ENCODE measurements at places on chromosomes 13 and 19. TPM values are rescaled to one million over a fixed set of nuclear protein-coding genes. Genes with fewer than 3 reads are reported as not detected.
A peak's percentile ranks its signal among the peaks of the same experiment; 100 is the strongest.

FXYD7 gene
- total RNA-seq: not detected

TMEM143 gene
- total RNA-seq: 3.3 TPM

- no peak for DNase-seq
- H3K27me3 ChIP-seq: peaks cover 5% of the 10 kb centered on the region
- peaks cover 2% of the 10 kb centered on the region for H3K4me1 ChIP-seq
- H3K27ac ChIP-seq: no peak overlapping the region
Measured at GRCh38 chr19:492091-492531, 4.2 kb upstream of the MADCAM1 start.

DNA sequence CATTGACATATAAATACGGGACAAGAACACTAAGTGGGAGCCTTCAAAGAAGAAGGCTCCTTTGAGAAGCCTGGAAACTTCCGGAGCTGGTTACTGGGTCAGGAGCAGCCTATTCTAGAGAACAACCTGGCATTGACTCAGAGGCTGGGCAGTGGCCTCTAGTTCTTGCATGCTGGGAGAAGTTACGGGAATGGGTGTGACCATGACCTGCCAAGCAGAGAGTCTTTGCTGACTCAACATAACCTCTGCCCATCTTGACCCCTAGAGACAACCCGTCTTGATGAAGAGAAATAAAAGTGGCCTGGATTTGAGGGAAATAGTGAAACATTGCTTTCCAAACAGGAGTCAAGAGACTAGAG lies 21.0 kb downstream of the STARD13 start:
- peak; percentile 83 for DNase-seq
- H3K4me1 ChIP-seq: peaks cover 51% of the 10 kb centered on the region

DNA sequence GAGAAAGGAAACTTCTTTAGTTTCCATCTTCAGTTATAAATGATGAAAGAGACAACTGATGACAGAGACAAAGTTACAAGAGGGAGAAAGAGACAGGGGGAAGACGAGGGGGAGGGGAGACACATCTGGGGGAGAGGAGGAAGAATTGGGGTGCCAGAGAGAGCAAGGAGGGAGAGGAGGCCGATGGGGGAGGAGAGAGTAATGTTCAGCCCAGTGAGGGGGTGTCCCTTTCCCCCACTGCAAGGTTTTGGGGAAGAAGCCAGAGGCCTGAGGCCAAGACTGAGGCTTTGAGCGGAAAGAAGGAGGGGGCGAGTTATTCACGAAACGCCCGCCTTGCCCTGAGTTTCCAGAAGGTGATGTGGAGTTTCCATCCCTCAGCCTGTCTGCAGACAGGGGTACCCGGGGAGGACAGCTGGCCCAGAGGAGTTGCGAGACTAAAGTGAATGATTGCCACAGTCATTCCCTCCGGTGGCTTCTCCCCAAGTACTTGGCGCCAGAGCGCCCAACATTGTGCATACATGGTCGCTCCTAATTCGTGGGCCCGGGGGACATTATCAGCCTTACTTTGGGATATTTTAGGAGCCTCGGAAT lies 558 bp upstream of the PPAN start:
- peaks cover 8% of the 10 kb centered on the region for H3K4me1 ChIP-seq
- H3K27ac ChIP-seq: no peak overlapping the region
- no peak for DNase-seq
- no peak overlapping the region for H3K4me3 ChIP-seq
- no peaks in the 10 kb centered on the region for H3K27me3 ChIP-seq
- no peaks in the 10 kb centered on the region for H3K36me3 ChIP-seq

DNA sequence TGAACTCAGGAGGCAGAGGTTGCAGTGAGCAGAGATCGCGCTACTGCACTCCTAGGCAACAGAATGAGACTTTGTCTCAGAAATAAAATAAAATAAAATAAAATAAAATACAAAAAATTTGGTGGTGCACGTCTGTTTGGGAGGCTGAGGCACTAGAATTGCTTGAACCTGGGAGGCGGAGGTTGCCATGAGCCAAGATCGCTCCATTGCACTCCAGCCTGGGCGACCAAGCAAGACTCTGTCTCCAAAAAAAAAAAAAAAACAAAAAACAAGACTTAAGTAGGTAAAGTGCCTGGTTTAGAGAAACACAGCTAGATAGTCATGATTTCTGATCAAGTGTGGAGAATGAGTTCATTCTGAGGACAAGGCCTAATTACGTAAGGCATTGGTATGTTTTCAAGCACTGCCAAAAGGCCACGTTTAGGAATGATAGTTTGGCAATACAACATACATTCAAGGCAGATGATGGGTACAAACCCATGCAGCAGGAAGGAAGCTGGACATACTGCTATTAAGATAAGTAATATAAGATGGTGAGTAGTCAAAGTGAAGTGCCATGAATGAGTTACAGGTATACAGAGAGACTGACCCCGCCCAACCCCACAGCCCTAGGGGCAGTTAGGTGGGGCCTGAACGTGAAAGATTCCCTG lies 4.8 kb upstream of the UCHL3 start:
- DNase-seq: peak; percentile 41
- no peaks in the 10 kb centered on the region for H3K36me3 ChIP-seq
- peaks cover 60% of the 10 kb centered on the region for H3K4me1 ChIP-seq
- peak overlapping the region; percentile 42 for H3K27ac ChIP-seq
- H3K27me3 ChIP-seq: no peaks in the 10 kb centered on the region
- no peak overlapping the region for H3K4me3 ChIP-seq

DNA sequence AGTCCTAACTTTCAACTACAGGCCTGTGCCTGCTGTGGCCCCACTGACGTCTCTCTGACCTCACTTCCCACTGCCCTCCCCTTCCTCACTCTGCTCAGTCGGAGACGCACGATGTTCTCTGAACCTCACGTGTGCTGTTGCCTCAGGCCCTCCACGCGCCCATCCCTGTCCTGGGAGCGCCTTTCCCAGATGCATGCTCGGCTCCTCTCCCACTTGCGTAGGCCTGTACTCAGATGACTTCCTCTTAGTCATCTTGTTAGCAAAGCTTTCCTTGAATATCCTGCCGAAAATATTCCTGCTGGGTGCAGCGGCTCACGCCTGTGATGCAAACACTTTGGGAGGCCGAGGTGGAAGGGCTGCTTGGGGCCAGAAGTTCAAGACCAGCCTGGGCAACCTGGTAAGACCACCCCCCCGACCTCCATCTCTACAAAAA lies 9.3 kb upstream of the SYT5 start:
- no peaks in the 10 kb centered on the region for H3K4me1 ChIP-seq
- H3K4me3 ChIP-seq: no peak overlapping the region
- no peaks in the 10 kb centered on the region for H3K36me3 ChIP-seq
- no peaks in the 10 kb centered on the region for H3K27me3 ChIP-seq

GRCh38 chr13:77310579-77311279 lies 16.2 kb downstream of the MYCBP2 start:
- peak overlapping the region; percentile 35 for H3K27ac ChIP-seq
- H3K4me3 ChIP-seq: no peak overlapping the region
- no peak for DNase-seq

DNA sequence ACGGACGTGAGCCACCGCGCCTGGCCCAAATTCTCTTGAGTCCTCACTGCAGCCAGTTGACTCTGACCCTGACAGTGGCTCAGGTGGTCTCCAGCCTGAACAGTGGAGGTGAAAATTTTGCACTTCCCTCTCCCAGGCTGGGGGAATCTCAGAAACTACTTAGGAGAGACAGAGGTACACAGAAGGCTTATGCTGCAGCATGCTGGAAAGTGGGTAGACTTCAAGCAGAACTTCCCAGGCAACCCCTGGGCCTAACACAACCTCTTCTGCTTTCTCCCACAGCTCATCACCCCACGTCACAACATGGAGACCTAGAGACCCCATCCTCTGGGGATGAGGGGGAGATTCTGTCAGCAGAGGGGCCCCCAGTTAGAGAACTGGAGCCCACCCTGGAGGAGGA lies 14.4 kb downstream of the NCAN start:
- no peak overlapping the region for H3K4me3 ChIP-seq
- no peak for DNase-seq
- H3K27ac ChIP-seq: no peak overlapping the region
- H3K36me3 ChIP-seq: no peaks in the 10 kb centered on the region
- no peaks in the 10 kb centered on the region for H3K4me1 ChIP-seq
- peaks cover 14% of the 10 kb centered on the region for H3K27me3 ChIP-seq

All from adrenal gland (tissue), 19 donors.